Stimulated activated CD8-positive, alpha-beta memory T cell treated with anti-CD3 and anti-CD28 coated beads, Interleukin-4, amount 100 ng/mL, for 1 hour (primary cell): ENCODE measurements at places on chromosomes 3 and 15.

GRCh38 chr3:52311576-52312119, 4.5 kb upstream of the DNAH1 start:
- DNase-seq = no peak

DNA sequence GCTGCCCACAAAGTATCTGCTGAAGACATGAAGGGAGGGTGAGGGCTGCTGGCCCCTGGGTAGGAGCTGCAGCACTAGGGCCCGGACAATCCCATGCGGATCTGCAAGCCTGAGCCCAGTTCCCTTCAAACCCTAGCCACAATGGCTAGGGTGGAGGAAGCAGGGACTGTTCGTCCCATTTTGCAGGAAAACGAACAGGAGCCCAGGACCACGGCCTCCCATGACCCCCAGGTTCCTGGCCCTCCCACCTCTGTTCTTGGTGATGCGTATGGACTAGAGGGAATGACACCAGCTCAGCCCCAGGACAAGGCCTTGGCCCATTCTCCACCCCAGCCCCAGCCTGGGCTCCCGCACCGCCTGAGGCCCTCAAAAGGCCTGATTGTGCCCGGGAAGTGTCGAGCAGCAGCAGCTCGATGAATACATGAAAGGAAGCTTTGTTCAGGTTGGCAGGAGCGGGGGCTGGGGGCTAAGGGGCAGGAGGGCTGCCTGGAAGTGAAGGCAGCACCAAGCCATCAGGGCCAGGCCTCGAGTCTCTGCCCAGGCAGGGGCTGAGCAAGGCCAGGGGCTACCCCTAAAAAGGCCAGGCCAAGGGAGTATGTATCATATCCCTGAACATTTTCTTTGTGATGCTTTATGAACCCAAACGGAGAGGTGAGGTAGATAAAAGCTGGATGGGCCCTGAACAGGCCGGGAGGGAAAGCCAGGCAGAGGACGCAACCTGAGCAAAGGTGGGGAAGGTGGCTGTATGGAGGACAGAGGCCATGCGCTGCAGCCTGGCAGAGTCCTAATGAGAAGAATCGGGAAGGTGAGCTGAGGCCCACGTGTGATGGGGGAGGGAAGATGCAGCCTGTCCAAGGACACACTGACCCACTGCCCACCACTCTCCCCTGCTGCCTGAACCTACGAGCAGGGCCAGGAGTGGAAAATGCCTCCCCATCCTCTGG, 12.2 kb downstream of the SEMA7A start:
- no peak for DNase-seq

GRCh38 chr3:50674349-50675178, at the start of gene DOCK3:
Gene DOCK3, plus strand, starts transcription at chr3:50674927. Its CDS starts 337 bp downstream, at chr3:50675264.
- DNase-seq = peak; percentile 8

GRCh38 chr3:56365905-56366640, 102.2 kb downstream of the ERC2 start:
- DNase-seq = no peak

DNA sequence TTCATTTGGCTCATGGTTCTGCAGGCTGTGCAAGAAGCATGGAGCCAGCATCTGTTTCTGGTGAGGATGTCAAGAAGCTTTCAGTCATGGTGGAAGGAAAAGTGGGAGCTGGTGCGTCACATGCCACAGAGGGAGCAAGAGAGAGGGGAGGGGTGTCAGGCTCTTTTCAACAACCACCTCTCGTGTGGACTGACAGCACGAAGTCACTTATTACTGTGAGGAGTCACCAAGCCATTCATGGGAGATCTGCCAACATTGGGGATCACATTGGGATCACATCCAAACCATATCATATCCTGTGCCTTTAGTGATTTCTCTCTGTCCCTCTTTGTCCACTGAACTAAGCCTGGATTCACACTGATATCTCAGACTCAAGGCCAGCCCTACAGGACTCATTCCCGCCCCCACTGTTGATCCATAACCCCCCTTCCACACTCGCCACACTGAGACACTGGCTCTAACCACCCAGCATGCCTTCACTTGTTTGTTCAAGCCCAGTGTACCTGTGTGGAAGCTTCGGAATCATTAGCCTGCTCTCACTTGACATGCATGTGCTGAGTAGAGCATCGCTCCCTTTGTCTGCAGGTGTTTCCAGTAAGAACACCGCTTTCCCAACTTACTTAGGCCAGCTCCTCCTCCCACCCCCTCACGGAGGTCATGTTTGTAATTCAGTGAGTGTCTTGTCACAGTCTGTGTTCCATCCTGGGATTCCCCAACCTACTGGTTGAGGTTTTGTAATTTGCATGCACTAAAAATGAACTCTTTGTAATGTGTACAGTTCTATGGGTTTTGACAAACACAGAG, 132.2 kb downstream of the KLF13 start:
- no peak for DNase-seq

DNA sequence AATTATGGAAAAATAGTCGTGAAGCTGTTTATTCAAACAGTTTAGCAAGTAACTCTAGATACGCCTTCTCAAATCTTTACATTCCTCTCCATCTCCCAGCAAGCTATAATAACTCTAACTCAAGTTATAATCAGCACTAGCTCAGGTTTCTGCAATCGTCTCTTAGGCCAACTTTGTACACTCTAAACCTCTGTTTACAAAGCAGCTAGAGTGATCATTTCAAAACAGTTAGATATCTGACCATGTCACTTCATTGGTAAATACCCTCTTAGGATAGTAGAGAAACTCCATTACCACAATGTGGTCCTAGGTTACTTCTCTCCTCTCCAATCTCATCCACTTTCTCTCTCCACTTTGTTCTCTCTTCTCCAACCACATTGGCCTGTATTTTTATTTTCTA, 31.2 kb downstream of the PLOD2 start:
- no peak for DNase-seq

DNA sequence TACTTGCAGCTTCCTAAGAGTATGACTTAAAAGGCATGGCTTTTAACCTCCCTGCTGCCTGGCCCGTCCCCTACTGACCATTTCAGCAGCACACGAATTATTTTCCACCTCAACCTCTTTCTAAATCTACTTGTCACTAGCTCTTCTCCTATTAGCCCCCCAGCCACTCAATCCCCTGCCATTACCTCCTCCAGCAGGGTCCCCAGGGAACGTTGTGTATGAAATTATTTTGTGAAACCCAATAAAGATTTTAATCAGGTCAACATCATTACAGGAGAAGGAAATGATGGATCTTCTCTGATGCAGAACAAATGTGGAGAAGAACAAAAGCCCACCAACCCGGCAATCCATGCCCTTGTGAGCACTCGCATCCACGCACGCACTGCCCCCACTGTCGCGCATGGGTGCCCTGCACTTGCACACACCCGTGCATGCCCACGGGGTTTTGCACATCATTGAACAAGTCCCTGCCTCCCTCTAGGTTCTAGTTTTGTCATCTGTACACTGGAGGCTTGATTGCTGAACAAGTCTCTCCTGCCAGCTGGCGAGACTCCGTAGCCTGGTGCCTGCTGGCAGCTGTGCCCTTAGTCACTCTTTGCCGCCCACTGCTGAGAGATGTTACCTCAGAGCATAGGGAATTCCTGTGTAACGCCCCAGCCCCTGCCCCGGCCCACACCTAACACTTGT, 51.6 kb downstream of the LINGO1 start:
- no peak for DNase-seq

GRCh38 chr3:94317017-94317416, 254.2 kb downstream of the NSUN3 start:
- no peak for DNase-seq

DNA sequence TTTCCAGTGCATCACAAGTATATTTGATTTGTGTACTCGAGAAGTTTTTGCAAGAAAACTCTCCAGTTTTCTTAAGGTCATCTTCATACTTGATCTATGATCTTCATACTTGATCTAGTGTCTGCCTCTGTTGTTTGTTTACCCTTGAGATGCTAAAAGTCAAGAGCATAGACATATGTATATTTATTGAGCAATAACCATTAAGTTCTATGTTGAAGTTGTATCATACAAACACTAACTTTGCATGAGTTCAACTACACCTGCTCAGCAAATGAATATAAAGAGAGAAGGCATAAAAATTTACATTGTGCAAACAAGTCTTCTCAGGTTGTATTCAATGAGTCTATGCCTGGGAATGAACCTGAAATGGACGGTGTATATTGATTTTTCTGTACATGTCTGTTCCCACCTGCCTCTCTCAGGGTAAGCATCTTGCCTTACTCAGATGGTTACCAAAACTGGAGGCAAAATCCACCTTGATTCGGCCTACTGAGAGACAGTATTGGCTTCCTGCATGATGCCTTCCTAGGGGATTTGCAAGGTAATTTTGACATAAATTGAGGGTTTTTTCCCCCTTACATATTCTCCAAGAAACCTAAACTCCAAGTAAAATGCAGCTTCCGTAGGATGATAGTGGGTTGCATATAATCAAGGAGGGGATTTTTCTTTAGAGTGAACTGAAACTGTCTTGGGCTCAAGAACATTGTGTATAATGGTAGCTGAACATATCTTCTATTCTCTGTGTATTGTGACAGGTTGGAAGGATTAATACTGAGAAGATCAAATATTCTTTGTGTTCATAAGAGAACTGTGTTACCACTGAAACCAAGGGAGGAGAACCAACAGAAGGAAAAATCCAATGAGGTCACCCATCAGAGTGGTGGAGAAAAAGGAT, 110.4 kb downstream of the FILIP1L start:
- DNase-seq = no peak

DNA sequence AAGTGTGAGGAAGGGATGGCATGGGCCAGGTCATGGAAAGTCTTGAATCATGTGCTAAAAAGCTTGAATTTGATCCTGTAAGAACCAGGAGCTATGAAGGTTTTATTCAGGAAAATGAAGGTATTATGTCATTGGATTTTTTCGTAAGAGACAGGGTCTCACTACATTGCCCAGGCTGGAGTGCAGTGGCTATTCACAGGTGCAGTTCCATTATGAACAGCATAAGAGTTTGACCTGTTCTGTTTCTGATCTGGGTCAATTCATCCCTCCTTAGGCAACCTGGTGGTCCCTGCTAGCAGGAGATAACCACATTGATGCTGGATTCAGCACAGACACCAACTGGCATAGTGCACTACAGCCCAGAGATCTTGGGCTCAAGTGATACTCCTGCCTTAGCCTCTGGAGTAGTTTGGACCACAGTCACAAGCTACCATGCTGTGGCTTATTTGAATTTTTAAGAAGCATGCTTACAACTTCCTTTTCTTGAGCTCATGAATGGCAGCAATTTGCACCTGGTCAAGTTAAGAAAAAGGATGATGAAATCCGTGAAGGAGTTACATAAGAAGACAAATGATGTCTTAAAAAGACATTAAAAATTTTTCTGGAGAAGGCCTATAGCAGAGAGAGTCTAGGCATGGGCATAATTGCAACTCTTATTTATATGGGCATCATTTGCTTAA, 79.1 kb downstream of the CADPS start:
- DNase-seq = no peak

DNA sequence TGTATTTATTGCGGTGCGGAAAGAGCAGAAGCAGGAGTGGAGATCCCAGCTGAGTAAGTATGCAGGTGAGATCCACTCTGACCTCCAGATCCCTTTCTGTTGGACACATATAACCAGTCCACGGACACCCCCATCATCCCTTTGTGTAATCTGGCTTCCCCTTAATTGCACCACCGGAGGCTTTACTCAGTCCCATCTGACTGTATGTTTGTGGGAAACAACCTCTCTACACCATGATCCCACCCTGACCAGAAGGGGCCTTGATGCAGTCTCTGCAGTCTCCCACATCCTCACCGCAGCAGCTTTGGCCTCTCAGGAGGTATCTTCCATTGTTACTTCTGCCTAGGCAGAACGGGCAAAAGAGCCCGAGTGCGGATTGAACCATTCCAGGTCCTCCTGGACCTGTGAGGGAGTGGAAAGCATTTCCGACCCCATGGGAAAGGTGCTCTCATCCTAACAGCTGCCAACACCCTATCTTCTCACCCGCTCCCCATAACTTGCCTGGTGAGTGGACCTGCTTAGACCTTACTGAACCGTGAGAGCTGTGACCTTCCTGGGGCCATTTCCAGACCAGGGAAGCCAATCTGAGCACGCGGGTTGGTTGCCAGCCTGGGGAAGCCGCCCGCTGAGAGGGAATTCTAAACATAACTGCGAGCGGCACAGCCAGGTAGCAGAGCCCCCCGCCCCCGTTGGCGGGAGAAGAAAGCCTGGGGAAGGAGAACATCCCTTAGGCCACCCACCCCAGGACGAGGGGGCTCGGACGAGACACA, 1.1 kb downstream of the SLCO2A1 start:
- no peak for DNase-seq

GRCh38 chr3:167837466-167837865, 101.9 kb downstream of the SERPINI1 start:
- DNase-seq = no peak

- DNase-seq = no peak
Measured at GRCh38 chr15:42046597-42046996, 25.8 kb upstream of the PLA2G4E start.

DNA sequence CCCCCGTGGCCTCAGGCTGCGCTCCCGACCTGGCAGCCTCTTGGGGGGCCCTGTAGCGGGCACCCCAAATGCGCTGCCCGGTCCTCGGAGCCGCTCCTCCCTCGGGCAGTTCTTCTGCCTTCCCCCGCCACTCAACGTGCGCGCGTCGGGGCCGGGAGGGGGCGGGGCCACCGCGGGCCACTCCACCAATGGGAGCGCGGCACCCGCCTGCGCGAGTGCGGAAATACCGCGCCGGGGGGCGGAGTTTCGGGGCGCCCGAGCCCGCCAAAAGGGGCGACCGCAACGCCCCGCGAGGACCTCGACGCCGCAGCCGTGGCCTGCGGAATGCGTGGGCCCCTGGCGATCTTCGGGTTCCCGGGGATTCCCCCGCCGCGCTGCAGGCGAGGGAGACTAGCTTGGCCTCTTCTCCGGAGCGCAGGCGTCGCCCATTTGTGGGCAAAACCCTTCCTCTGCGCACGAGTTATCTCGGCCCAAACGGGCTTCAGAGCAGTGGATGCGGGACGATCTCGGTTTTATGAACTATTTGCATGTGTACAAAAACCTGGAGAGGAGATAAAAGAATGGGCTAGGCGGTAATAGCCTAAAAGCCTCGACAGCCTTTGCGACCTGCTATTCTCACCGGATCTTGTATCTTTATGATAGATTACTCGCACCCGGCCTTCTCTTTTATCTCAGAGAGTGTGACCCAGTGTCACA, at the start of gene TASOR:
Gene TASOR, minus strand, starts transcription at position 144 of the 696 bp plus-strand sequence. CDS start 259 bp downstream, outside the sequence.
- peak; percentile 63 for DNase-seq

- DNase-seq = no peak
Measured at GRCh38 chr3:168707900-168708299, 612.2 kb upstream of the GOLIM4 start.

DNA sequence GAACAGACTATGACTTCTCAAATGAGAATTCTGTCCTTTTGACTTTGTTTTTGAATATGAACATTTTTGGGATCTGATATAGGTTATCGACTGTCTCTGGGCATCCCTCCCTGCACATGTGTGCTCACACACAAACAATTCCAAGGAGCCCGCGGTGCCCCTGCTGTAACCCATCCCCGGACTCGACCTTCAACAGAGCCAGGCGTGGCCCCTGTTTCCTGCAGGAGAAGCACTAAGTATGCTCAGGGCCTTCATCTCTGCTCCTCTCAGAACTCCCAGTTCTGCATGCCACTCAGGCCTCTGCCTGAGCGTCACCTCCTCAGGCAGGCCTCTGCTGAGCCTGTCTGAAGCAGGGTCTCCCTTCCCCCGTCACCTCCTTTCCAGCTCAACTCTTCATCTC, 57.6 kb downstream of the NUP210 start:
- no peak for DNase-seq

- no peak for DNase-seq
Measured at GRCh38 chr3:168824107-168824506, 728.4 kb upstream of the GOLIM4 start.

GRCh38 chr3:74575857-74576256, 38.6 kb downstream of the CNTN3 start:
- DNase-seq = no peak
